ENCODE measurements at places on chromosomes 1 and 21.

DNA sequence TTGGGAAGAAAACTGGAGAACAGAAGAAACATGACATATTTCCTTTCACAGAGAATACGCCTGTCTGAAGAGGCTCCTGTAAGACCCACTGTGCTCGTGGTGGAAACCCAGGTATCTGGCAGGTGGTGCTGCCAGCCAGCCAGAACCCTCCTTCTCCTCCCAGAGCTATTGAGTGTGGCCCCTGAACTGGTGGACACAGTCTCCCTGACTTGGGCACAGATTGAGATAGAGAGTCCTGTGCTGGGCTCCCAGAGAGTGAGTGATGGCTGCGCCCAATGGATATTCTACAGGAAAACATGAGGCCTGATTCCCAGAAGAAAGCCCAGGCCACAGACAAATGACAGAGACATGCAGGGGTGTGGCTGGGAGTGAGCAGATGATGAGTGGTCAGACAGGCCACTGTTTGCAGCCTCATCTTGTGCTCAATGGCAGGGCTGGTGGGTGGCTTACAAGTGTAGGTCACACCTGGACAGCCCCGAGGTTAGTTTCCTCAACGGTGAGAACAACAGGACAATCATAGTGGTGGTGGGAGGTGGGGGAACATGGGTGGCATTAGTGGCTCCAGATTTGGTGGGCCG lies 127.9 kb downstream of the PTPRU start:
- no peak for DNase-seq

- no peak for DNase-seq
Measured at GRCh38 chr1:161069241-161069640, 450 bp downstream of the ARHGAP30 start.

- DNase-seq: no peak
Measured at GRCh38 chr21:34336245-34336644, 27.6 kb upstream of the KCNE2 start.

DNA sequence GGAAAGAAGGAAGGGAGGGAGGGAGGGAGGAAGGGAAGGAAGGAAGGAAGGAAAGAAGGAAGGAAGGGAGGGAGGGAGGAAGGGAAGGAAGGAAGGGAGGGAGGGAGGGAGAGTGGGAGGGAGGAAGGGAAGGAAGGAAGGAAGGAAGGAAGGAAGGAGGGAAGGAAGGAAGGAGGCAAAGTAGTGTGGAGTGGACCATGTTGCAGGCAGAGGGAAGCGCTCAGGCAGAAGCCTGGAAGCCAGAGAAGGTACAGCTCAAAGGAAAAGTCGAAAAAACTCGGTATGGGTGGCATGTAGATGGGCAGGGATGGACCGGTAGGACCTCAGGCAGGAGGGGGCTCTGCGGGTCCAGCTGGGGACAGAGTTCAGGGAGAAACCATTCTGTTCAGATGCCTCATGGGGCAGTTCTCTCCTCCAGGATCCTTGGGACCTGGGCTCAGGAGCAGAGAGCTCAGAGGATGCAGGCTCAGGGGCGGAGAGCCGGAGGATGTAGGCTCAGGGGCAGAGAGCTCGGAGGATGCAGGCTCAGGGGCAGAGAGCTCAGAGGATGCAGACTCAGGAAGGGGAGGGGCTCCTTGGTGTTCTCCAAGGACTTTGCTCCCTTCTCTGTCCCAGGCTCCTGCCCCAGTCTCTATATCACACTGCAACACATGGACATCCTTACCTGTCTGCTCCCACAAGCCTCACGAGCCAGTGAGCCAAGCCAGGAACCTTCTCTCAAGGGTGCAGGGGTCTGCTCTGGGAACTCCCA lies 13.6 kb upstream of the PADI3 start:
- no peak for DNase-seq

DNA sequence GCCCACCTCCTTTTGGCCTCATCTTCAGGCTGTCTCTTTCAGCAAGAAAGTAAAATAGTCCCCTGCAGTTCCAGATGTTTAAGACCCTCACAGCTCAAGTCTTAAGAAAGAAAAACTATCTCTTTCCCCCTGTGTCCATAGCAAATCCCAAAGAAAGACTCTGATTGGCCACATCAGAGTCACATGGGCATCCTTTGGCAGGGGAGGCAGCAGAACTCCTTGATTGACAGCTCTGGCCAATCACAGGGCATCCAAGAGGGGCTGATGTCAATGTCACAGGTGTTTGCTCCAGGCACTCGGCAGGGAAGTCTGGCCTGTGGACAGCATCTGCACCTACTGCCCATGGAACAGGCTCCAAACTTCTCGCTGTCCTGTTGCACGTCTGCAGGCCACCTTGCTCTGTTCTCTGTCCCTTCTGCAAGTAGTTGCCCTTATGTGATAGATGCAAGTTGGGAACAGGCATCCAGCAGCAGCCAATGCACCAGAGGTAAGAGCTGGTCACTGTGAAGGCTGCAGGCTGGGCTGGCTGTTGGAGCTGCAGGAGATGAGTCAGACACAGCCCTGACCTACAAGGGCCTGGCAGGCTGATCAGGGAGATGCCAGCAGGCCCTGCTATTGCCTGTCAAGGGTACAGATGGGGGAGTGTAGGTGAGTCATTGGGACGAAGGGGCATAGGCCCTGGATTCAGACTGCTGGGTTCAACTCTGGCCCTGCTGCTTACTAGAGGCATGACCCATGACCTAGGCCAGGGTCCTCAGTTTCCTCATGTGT lies 96.8 kb upstream of the TMEM51 start:
- no peak for DNase-seq

GRCh38 chr1:77605246-77606026 lies 77.0 kb downstream of the ZZZ3 start:
- DNase-seq: peak; percentile 22

DNA sequence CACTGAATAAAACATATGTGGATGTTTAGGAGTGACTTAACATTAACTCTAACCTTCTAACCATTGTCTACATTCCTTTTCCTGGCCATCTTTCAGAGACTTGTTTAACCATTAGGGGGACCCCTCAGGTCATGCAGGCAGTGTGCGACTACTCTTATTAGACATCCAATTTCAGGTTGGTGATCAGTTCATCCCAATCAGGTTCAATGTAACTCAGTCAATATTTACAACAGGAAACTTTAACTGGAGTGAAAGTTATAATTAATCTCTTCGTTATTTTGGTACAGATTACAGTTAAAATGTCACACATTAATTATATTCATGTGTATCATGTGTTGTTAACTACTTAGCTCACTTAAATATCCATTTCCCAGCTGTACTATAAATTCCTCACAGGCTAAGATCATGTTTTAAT lies 68.8 kb upstream of the RGS1 start:
- DNase-seq: no peak

GRCh38 chr1:170247751-170248521 lies 102.2 kb downstream of the NTMT2 start:
- DNase-seq: no peak

GRCh38 chr1:194024659-194025058 lies 838.2 kb upstream of the B3GALT2 start:
- DNase-seq: no peak

GRCh38 chr1:208170252-208170651 lies 73.9 kb downstream of the PLXNA2 start:
- no peak for DNase-seq

- DNase-seq: no peak
Measured at GRCh38 chr1:37150986-37151385, 116.7 kb upstream of the GRIK3 start.

- DNase-seq: no peak
Measured at GRCh38 chr1:186681801-186682200, 1.6 kb upstream of the PTGS2 start.

- DNase-seq: no peak
Measured at GRCh38 chr1:59128239-59128736, 168.6 kb upstream of the FGGY start.

DNA sequence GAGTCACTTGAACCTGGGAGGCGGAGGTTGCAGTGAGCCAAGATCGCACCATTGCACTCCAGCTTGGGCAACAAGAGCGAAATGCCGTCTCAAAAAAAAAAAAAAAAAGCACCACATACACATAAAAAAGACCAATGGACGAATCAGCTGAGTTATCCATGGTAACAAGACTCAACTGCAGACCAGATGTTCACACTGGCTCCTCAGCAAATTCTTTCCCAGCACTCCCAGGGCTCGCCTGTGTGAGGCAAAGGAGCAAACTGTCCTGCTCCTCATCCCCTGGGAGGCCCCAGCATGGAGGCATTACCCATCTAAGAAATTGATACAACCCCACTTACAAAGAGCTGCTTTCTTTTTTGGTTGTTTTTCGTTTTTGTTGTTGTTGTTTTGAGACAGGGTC lies 3.1 kb downstream of the TMEM234 start:
- DNase-seq: no peak
